ENCODE measurements at places on chromosomes 5 and 9. TPM values are rescaled to one million over a fixed set of nuclear protein-coding genes. Genes with fewer than 3 reads are reported as not detected.

FOXD4 gene
- not detected for total RNA-seq

- no peak for DNase-seq
These were observed 32.7 kb downstream of the MORN5 start for GRCh38 chr9:122192261-122192875.

GHR gene
- 0.55 TPM for total RNA-seq

DNA sequence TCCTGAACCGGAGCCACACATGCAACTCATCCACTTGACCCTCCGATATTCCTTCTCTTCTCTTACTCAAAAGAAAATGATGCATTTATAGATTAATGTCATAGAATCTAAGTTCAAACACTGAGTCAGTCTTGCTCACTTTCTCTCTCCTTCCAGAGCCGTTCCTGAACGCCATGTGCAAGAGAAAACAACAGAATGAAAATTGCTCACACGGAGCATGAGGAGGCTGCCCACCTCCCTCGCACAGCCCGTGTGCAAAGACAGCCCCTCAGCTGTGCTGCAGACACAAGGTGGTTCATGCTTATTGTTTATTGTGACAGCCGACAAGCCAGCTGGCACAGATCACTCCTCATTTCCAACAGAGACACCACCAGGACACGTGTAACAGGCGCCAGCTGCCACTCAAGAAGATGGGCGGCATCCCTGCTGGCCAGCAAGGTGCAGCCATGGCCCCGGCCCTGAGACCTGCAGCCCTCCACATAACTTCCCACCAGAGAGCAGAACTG is 290.8 kb downstream of the GLIS3 start:
- DNase-seq: no peak

LECT2 gene
- total RNA-seq: not detected

Data from renal cortical epithelial cell (primary cell).